Right kidney (tissue), 9 donors: ENCODE measurements at places on chromosomes 7 and 10.

GRCh38 chr7:20200971-20201370, 16.2 kb downstream of the MACC1 start:
- no peak for DNase-seq

- no peak for DNase-seq
These were observed 58.3 kb downstream of the MINDY4 start for GRCh38 chr7:30829471-30829870.

- DNase-seq, result no peak
These were observed 10.1 kb downstream of the LIMK1 start for GRCh38 chr7:74093671-74094223.

- DNase-seq, result no peak
These were observed 179.4 kb downstream of the PIP4K2A start for GRCh38 chr10:22534849-22535604.

DNA sequence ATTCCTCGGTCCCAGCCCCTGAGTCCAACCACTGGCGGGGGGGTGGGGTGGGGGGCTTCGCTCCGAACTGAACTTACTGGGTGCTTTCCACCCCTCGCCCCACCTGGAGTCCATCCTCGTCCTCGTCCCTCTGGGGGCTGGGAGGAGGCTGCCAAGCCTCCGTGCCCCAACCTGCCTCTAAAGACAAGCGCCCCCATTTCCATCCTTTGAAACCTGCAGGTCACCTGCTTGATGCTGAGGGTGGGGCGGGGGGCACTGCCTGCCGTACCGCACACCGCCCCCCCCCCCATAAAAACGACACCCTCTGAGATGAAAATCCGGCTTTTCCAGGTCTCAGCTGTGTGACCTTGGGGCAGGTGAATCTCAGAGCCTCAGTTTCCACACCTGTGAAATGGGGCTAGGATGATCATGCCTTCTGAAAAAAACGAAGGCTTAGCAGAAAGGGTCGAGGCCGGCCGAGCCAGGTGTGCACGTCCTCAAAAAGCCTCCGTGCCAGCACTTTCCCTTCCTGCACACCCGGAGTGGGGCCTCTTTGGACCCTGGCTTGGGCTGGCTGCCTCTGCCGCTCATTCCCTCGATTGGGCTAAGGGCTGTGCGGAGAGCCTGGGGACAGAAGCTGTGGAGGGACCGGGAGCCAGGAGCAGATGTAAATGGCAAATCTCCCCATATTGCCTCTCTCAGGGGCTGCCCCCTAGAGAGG, 967 bp downstream of the ELFN1 start:
- DNase-seq, result peak; percentile 47

DNA sequence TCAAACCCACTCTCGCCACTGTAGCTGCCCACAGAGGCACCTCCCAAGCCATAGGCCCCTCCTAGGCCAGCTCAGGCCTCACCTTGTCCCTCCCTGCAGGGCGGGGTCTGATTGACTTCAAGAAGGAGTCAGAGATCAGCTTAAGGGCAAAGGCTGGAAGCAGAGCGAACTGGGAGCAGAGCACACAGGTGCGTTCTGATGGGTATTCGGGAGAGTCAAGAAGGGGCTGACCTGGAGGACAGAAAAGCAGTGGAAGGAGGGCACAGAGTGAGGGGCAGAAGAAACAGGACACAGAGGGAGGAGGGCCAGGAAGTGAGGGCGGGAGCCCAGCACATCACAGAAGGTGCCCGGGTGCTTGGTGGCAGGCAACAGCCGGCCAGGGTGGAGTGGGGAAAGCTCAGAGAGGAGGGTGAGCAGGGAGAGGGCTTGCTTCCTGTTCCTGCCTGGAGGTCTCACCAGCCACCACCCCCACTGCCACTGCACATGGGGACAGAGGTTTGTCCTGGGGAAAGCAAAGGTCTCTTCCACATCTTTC, at the start of gene AOC1:
Gene AOC1, plus strand, starts transcription at position 147 of the 535 bp plus-strand sequence. CDS start 3,954 bp downstream, outside the sequence.
- DNase-seq, result no peak

DNA sequence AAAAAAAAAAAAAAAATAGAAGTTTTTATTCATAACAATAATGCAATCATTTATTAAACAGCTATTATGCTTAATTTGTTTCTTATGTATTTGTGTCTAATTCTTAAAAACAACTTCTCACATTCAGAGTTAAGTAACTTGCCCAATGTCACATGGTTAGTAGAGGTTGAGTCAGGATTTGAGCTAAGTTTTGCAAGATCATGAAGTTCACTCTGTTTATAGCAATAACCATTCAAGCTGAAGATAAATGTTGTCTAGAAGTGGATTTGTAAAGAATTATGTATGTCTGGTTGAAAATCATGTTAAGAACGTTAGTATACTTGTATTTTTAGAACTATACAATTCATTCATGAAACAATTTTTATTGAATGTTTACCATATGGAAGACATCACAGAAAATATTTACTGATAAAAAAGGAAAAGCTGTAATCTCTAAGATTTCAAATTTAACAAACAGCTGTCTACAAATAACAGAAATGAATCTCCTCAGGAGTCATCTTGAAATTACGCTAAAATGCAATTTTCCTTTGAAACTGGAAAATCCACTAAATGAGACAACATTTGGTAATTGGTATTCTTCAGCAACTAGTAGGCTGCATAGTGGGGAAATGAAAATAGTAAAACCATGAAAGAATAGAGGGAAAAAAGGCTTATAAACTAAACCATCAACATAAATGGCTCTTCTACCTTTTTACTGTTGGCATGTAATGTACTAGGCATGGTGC, 70.5 kb upstream of the AHR start:
- DNase-seq, result no peak

DNA sequence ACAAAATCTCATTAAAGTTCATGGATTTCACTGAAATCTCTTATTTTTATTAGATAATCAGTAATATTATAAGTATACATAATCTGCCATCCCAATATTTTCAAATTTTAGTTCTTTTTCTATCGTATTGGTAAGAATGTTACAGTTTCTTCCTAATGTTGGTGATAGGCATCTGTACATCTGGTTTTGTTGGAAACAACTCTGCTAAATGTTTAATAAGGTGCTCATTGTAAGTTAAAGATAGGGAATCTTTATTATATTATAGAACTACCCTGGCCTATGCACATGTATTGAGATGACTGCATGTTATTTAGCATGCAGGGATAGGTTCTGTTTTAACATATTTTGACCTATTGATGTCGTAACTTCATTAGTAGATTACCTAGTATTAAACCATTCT, 188.6 kb upstream of the PRPS1L1 start:
- DNase-seq, result no peak

DNA sequence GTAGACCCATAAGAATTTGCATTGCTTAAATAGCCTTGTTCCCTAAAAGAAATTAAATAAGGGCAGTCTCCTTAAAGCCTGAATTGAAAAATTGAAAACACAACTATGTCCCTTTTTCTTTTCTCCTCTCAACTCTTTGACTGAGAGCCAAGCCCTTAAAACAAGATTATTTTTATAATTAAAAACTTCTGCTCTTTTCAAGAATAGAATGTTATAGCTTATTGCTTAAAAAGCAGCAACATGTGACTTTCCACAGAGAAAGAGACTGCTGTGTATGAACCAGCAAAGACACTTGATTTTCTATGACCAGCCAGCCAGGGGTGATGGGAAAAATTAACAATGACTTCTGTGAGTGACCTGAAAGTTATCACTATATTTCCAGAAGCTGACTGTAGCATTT, 295.2 kb upstream of the CELF2 start:
- DNase-seq, result no peak

DNA sequence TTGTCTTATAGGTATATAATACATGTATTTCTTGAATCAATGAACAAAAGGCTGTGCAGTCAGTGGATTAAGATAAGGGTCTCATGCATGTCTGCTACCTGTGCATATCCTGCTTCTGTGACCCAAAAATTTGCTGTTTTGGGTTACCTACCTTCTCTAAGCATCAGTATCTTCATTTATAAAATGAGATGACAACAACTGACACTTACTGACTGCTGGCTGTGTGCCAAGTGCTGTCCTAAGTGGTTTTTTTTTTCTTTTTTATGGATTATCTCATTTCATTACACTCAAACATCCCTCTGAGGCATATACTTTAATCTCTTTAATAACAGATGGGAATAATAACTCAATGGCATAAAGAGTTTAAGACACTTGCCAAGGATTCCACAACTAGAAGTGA, 2.1 kb downstream of the PDK4 start:
- DNase-seq, result no peak
